Kasumi-1 (cell line): ENCODE measurements at places on chromosomes 1 and 21.

GRCh38 chr1:19384772-19385187, 72.7 kb downstream of the SLC66A1 start:
- DNase-seq, result no peak

DNA sequence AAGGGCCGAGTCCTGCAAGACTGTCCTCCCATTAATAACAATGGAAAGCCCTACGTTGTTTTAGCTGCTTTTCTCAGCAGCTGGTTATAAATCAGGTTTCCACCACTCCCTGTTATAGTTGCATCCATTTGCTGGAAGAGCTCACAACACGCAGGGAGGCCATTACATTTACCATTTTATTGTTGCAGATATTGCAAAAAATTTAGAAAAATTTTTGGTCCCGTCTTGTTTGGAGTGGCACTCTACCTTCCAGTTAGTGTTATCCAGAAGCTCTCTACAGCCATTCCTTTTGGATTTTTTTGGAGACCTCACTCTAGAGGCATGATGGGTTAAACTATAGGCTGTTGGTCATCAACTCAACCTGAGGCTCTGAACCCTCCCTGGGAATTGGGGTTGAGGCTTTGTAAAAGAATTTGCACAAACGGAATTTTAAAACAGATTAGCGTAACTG, 1532.1 kb upstream of the TPTE start:
- DNase-seq, result no peak

DNA sequence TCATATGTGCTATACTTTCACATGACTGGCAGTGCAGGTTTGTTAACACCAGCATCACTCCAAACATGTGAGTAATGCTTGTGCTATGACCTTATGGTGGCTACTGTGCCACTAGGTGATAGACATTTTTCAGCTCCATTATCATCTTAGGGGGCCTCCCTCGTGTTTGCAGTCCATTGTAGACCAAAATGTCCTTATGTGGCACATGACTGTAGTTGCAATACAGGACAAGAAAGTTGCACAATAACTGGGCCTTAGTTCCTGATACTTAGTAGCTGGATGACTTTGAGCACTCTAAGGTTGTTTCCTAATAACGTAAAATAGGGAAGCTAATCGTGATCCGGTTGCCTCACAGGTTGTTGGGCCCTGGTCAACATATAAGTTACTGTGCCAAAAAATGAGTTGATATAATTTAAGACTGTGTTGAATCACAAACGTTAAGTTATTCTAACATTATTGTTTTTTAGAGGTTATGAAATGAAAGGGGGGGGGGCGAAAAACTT, 511 bp upstream of the SNX27 start:
- peak; percentile 82 for DNase-seq

- DNase-seq, result no peak
These were observed 8.2 kb upstream of the GLRX2 start for GRCh38 chr1:193113258-193113991.

GRCh38 chr1:186076006-186076405, 299.0 kb downstream of the TPR start:
- no peak for DNase-seq

- peak; percentile 77 for DNase-seq
These were observed 19.0 kb upstream of the L1TD1 start for GRCh38 chr1:62175568-62176179.

DNA sequence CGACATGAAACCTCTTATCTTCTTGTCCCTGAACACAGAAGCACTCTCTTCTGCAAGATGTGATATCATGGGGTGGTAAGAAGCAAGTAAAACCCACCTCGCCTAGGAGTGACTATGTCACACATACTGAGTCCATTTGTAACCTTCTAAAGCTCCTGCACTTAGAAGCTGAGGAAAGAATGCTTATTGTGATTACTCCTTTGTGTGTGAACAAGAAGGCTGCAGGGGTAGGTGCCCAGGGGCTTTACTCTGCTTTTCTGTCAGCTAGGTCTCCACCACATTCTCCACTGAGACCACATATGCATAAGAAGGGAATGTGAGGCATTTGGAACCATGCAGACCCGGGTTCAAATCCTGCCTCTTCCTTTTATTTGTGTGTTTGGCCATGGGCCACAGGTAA, 144.3 kb downstream of the DMRTA2 start:
- DNase-seq, result no peak
